ENCODE measurements at places on chromosomes 6 and 20.

- peak; percentile 44 for DNase-seq
Measured at GRCh38 chr6:89242574-89243330, 25.6 kb upstream of the GABRR1 start.

GRCh38 chr6:5204376-5204775 is 56.4 kb downstream of the LYRM4 start:
- no peak for DNase-seq

GRCh38 chr6:168225471-168225911 is 94.1 kb downstream of the DACT2 start:
- no peak for DNase-seq

- DNase-seq: no peak
Measured at GRCh38 chr6:73074175-73074574, 151.1 kb downstream of the KHDC1L start.

- no peak for DNase-seq
Measured at GRCh38 chr6:105191351-105191750, 11.5 kb upstream of the POPDC3 start.
